Calu3 (cell line): ENCODE measurements at places on chromosomes 12 and 14.

DNA sequence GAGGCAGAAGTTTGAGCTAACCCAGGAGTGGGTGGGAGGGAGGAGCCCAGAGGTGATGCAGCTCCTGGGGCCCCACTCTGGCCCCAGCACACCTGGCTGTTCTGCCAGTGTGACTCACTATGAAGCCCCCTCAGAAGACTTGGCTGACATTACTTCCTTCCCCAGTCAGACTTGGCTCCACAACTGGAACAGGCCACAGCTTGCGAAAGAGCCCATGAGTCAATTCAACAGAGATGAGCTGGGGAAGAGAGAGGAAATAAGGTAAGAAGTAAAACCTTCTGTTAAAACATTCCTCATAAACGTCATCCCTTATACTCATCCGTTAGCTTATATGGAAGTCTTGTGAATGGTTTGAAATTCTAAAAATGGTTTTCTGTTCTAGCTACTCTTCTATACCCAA, 245.9 kb downstream of the ADAMTS20 start:
- no peaks in the 10 kb centered on the region for H3K27me3 ChIP-seq
- peak; percentile 17 for DNase-seq
- no peak overlapping the region for H3K27ac ChIP-seq
- H3K4me3 ChIP-seq: no peak overlapping the region
- peaks cover 7% of the 10 kb centered on the region for H3K4me1 ChIP-seq
- peaks cover 5% of the 10 kb centered on the region for H3K36me3 ChIP-seq

DNA sequence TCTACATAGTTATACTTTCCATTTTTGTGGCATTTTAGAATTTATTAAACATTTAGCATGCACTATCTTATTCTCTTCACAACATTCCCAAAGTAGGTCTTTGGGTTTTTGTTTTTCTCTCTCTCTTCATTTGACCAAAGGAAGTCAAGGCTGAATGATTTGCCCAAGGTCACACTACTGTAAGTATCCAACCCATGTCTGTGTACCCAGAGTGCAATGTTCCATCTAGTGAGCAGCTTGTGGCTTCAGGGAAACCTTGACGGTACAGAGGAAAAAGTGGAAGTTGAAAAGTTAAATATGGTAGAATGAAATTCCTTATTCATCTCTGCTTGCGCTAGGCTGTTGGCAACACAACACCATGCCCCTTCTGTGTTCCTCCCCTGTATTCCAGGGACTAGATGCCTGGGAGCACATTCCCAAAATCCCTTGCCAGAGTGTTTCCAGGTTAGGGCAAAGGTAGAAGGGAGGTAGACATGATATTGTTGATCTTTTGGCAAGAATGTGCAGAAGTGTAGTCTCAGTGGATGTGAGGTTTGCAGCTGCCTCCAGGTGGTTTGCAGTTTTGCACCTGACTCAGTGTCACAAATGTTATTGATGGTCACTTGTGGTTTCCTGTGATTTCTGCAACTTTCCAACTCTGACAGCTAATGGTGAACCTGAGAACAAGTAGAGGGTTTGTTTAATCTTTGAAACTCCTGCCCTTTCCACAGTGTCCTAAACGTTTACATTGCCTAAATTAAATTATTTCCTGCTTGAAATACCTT, 196.7 kb downstream of the RMST start:
- no peak overlapping the region for H3K4me3 ChIP-seq
- H3K4me1 ChIP-seq: no peaks in the 10 kb centered on the region
- H3K27me3 ChIP-seq: no peaks in the 10 kb centered on the region

DNA sequence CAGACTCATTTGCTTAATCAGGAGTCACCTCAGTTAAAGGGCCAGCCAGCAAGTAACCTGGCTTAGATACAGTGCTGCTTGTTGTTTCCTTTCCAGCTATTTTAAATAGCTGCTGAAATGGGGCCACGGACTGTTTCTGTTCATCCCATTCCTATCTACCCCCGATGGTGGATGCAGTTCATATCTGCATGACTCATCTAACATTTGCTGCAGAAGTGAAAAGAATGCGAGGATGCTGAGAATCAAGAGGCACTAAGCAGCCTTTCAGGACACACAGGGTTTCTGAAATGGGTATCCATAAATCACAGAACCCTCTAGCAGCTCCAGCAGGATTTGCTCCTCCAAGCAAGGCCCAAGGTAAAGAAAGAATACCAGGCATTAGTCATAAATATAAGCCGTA, 60.2 kb upstream of the RTRAF start:
- H3K27ac ChIP-seq: no peak overlapping the region
- no peak overlapping the region for H3K4me3 ChIP-seq
- no peak for DNase-seq
- peaks cover 40% of the 10 kb centered on the region for H3K27me3 ChIP-seq
- H3K36me3 ChIP-seq: no peaks in the 10 kb centered on the region
- H3K4me1 ChIP-seq: no peaks in the 10 kb centered on the region

GRCh38 chr12:32139064-32139421, 32.4 kb downstream of the BICD1 start:
- H3K4me3 ChIP-seq: no peak overlapping the region
- no peak for DNase-seq
- H3K27ac ChIP-seq: no peak overlapping the region
- no peaks in the 10 kb centered on the region for H3K36me3 ChIP-seq

GRCh38 chr12:111467092-111467856, 61.6 kb downstream of the SH2B3 start:
- H3K36me3 ChIP-seq: peaks cover 45% of the 10 kb centered on the region
- H3K4me1 ChIP-seq: peaks cover 5% of the 10 kb centered on the region
- no peaks in the 10 kb centered on the region for H3K27me3 ChIP-seq
- no peak for DNase-seq

DNA sequence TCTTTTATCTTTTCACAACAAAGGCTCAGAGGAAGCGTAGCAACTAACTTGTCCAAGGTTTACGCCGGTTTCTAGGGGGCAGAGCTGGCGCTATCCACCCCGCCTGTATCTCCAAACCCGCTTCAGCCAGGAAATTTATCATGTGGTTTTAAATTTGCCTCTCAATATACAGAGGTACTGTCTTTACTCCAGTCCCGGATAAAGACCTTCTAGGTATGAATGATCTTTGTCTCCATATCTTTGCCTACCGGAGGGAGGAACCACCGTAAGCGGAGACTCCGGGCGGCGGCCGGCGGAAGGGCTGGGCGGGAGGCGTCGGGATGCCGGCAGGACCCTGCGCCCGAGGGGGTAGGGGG, 693 bp upstream of the RIMKLB start:
- H3K36me3 ChIP-seq: peaks cover 28% of the 10 kb centered on the region
- H3K27me3 ChIP-seq: no peaks in the 10 kb centered on the region
- H3K27ac ChIP-seq: peak overlapping the region; percentile 60
- H3K4me1 ChIP-seq: peaks cover 26% of the 10 kb centered on the region

DNA sequence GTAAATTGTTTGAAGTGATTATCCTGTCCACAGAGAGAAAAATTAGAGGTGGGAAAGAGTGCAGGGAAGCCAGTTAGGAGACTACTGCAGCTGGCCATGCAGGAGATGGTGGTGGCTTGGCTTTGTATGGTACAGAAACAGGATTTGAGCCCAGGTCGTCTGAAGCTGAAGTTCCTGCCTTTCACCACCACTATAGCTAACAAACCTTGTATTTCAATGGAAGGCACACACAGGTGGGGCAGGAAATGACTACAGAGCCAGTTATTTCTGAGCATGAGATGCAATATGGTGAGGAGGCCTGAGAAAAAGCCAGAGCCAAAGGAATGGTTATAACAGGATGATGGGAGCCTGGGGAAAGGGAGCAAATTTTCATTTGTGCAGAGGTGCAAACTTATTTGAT, 103.9 kb downstream of the BTG1 start:
- DNase-seq: no peak
- H3K27ac ChIP-seq: no peak overlapping the region
- H3K36me3 ChIP-seq: no peaks in the 10 kb centered on the region
- H3K27me3 ChIP-seq: no peaks in the 10 kb centered on the region
- no peak overlapping the region for H3K4me3 ChIP-seq

- H3K36me3 ChIP-seq: peaks cover 15% of the 10 kb centered on the region
- no peaks in the 10 kb centered on the region for H3K27me3 ChIP-seq
- no peak overlapping the region for H3K4me3 ChIP-seq
- H3K4me1 ChIP-seq: peaks cover 15% of the 10 kb centered on the region
- H3K27ac ChIP-seq: no peak overlapping the region
Observed at GRCh38 chr12:68641138-68641537, 30.4 kb downstream of the RAP1B start.

DNA sequence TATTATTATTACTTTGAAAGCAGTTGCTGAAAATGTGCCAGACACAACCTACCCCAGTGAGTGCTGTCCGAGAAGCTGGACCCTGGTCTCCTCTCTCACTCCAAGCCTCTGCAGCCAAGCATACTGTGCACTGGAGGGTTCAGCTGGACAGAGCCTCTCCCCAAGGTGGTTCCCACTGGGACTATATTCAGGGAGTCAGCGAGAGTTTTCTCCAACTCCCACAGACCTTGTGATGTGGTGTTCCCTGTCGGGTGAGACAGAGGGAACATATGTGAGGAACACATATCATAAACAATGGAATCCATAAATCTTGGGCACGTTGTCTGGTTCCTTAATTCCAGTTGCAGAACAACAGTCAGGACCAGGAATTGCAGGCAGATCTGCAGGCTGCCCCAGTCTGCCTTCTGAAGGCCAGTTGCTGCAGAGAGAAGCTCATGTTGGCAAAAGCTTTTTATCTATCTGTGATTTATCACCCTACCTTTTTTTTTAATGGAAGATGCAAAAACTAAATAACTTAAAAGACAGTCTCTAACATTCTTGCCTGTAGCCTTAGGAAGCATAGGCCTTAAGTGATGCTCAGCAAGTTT, 619.8 kb upstream of the TBX3 start:
- no peak overlapping the region for H3K4me3 ChIP-seq
- no peak overlapping the region for H3K27ac ChIP-seq
- DNase-seq: no peak
- no peaks in the 10 kb centered on the region for H3K36me3 ChIP-seq
- H3K27me3 ChIP-seq: no peaks in the 10 kb centered on the region

DNA sequence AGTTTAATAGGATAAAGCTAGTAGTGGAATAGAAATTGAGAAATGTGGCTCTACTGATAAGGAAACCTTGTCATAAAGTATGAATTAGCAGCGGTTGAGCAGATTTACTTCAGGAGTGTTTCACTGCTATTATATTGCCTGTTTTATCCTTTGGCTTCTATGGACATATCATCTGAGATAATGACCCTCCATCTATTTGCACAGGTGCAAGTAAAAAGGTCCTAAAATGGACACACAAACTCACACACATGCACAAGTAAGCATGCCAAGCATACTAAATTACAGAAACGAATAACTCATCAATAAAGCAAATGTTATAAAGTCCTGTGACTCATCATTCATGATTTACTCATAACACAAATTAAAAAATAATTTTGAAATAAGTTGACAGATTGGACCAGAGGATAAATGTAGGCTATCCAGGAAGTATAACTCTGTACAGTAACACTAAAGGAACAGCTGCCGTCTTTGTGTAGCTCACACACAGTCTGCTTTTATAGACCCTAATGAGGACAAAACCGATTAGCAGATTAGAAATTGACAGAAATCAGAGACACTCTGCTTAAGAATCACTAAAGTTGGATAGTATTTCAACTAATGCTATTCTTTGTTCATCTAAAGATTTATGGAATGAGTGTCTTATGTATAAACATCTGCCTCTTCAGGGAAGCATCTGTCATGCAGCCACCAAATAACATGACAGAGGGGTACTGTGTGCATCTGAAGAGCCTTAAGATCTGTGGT, 73.9 kb downstream of the SYT1 start:
- no peak overlapping the region for H3K4me3 ChIP-seq
- DNase-seq: no peak
- H3K36me3 ChIP-seq: no peaks in the 10 kb centered on the region
- no peaks in the 10 kb centered on the region for H3K27me3 ChIP-seq
- peaks cover 11% of the 10 kb centered on the region for H3K4me1 ChIP-seq
- peak overlapping the region; percentile 11 for H3K27ac ChIP-seq

DNA sequence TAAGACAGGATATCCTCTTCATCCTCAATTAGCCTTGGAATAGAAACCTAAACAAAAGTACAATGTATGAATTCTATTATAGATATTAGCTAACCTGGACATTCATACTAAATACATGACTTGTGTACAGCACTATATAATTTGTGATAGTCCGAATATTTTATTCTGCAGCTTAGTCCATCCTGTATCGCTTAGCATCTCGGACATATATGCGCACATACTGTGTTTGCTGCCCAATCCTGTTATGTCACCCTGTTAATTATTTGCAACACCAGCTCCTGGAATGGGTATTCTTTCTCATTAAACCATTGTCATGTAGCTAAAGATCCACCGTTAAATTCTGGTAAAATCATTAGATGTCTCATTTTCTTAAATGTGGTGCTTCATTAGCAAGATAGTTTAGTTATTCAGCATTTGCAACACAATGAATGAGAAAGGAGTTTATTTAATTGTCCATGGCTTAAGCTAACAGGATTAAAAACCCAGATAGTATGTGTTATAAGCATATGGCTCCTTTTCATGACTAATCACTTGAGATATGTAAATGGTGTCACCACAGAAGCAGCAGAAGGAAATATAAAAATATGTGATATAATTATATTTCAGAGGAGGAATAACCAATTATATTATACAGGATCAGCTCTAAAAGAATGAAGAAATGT, 156.0 kb upstream of the ARHGAP5 start:
- H3K4me1 ChIP-seq: no peaks in the 10 kb centered on the region
- no peaks in the 10 kb centered on the region for H3K36me3 ChIP-seq
- H3K4me3 ChIP-seq: no peak overlapping the region
- H3K27ac ChIP-seq: no peak overlapping the region
- H3K27me3 ChIP-seq: no peaks in the 10 kb centered on the region
- no peak for DNase-seq

DNA sequence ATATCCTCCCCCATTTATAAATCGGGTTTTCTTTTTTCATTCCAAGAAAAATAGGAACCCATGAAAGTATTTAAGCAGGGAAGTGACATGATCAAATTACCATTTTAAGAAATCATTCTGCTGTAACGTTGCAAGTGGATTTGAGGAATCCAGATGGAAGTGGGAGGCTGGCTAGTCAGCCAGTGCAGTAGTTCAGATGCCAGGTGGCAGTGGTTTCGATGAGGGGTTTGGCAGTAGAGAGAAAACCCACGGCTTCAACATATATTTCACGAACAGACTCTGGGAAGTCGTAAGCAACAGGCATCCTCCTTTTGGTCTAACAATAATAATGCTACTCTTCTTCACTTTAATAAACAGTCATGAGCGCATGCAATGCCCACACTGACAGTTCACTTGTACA, 25.0 kb downstream of the PDZRN4 start:
- no peak overlapping the region for H3K27ac ChIP-seq
- no peaks in the 10 kb centered on the region for H3K4me1 ChIP-seq
- H3K27me3 ChIP-seq: no peaks in the 10 kb centered on the region
- H3K4me3 ChIP-seq: no peak overlapping the region
- no peak for DNase-seq
- no peaks in the 10 kb centered on the region for H3K36me3 ChIP-seq

- H3K4me3 ChIP-seq: no peak overlapping the region
- H3K36me3 ChIP-seq: no peaks in the 10 kb centered on the region
- no peaks in the 10 kb centered on the region for H3K4me1 ChIP-seq
- H3K27me3 ChIP-seq: no peaks in the 10 kb centered on the region
- H3K27ac ChIP-seq: no peak overlapping the region
- no peak for DNase-seq
Observed at GRCh38 chr14:26332966-26333365, 264.9 kb downstream of the NOVA1 start.
